ENCODE measurements at places on chromosomes 13 and 19.

DNA sequence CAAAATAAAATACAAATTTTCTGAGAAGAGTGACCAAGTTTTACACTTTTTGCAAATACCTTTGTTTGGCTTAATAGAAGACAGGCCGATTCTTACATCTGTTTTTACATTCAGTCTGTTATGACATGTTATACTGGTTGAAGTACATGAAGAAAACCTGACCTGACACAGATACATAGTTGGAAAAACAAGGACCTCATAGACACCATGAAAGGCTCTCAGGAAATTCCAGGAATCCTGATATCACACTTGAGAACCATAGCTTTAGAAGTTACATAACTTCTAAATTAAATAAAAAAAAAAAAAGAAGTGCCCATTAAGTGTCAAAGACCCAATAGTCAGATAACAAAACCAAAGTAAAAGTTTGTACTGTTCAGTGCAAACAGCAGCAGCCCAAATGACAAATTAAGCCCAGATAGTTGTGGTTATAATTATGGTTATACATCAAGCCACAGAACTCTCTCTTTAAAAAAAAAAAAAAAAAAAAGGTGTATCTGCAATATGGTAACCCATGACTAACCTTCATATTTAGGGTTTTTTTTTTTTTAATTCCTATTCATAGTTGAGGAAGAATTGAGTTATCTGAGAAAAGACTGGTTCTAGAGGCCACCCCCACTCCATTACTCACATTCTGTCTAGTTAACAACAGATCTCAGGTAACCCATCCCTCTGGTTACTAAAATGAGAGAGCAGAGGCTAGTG lies 19.8 kb downstream of the RBM26 start:
- no peak for DNase-seq

- no peak for DNase-seq
These were observed 15.9 kb upstream of the EID2 start for GRCh38 chr19:39555883-39556282.

GRCh38 chr19:4044990-4045465 lies 21.7 kb downstream of the ZBTB7A start:
- no peak for DNase-seq

DNA sequence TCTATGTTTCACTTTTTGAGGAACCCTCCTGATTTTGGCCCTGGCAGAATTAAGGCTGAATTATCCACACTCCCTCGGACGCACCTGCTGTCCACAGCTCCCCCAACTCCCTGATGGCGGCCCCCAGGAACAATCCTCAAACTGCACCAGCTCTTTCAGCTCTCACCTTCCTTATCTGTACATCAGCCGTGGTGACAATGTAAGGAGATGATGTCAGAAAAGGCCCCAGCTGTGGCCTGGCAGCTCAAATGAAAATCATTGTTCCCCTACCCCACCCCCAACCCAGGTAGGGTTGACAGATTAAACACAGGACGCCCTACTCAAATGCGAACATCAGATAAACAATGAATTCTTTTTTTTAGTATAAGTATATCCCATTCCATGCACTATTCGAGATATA lies 35.0 kb upstream of the KLF2 start:
- DNase-seq = no peak

DNA sequence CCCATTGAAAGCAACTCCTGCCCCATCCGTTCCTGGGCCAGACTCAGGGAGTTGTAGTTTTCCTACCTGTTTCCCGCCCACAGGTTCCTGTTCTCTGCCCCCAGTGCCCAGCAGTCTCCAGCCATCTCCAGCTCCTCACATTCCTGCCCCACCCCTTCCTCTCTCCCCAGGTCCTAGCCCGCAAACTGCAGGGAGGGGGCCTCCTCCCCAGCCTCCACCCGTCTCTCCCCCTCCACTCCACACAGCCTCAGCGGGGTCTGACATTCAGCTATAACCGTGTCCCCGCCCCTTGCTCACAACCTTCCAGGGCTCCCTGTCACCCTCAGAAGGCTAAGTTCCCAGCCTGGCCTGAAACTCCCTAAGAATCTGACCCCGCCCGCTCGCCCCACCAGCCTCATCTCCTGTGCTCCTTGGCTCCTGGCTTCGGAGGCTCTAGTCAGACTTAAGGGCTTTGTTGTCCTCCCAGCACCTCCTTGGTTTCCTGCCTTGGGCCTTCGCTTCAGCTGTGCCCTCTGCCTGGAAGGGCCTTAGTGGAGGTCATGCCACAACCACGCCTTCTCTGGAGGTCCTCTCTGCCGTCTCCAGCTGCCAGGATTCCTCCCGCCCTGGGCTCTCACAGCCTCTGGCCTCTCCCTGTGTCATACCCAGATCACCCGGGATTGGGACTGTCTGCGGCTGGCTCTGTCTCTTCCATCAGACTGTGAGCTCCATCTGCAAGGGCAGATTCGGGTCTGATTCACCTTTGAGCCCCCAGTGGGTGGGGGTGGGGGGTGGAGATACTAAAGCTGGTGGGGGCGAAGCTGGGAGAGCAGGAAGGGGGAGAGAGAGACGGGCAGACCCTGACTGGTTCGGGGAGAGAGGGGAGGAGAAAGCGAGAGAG lies 5.1 kb upstream of the SPACA6 start:
- peak; percentile 45 for DNase-seq

DNA sequence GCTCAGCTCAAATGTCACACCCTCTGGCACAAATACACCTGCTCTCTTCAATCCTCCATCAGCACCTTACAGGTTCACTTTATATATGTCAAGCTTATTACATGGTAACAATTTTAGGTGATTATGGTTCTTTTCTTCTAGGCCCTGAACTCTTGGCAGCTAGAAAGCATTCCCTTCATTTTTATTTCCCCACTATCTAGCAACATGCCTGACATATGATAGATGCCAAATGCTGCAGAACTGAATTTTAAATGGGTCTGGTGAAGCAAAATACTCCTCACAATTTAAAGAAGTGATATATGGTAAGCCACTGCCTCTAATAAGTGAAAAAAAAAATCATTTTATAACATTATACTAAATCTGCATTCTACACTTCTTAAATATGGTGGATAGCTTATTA lies 95.2 kb downstream of the USP12 start:
- DNase-seq = no peak

Data from T1000 (cell line).